ENCODE measurements at places on chromosomes 4 and X. TPM values are rescaled to one million over a fixed set of nuclear protein-coding genes. Genes with fewer than 3 reads are reported as not detected.

The GUCY1B1 gene
- total RNA-seq, result 3.1 TPM

The FAM236D gene
- total RNA-seq, result not detected

The PDLIM3 gene
- 18.9 TPM for total RNA-seq

The TBCK gene
- total RNA-seq, result 7.3 TPM

The DCAF12L1 gene
- not detected for total RNA-seq

The IGFBP7 gene
- 173 TPM for total RNA-seq
